Kidney tubule cell (primary cell): ENCODE measurements at places on chromosomes 6 and 20.

- peak; percentile 57 for DNase-seq
Measured at GRCh38 chr6:3517350-3517749, 60.5 kb upstream of the SLC22A23 start.

DNA sequence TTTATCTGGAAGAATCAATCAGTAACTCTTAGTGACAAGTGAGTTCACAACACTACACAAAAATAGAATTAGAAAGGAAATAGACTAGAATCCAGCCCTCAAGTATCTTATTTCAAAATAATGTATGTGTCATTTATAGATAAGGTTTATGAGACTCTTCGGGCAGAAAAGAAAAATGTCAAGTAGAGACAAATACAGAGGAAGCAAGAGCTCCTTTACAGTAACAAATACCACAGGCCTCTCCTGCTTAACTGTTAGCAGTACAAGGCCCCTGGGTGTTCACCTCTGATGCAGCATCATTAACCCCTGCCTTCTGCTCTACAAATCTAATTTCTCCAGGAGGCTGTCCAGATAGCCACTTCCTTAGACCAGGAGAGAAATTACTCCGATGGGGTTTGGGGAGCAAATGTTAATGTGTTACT lies 76.7 kb downstream of the UBE3D start:
- no peak for DNase-seq

- no peak for DNase-seq
Measured at GRCh38 chr6:41672016-41672415, 33.7 kb downstream of the MDFI start.

DNA sequence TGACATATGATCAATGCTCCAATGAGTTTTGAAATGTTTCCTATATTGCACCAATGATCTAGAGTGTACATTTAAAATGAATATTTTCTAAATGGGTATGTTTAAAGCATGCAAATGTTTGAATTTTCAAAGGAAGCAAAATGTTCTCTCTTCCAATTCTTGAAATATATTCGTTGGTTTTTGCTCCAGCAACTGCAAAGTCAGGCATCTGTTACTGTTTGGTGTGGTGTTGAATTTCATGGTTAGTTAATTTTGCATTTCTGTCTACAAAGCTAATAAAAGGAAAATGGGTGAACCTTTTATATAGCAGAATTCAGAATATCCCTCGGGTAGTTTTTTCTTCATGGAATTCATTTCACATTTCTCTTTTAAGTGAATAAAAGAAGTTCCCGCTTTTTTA lies 1018.3 kb downstream of the GRIK2 start:
- DNase-seq = no peak

- DNase-seq = peak; percentile 87
Measured at GRCh38 chr6:168641446-168641845, 200.5 kb downstream of the SMOC2 start.
